ENCODE measurements at places on chromosomes 1 and 21. TPM values are rescaled to one million over a fixed set of nuclear protein-coding genes. Genes with fewer than 3 reads are reported as not detected.
A peak's percentile ranks its signal among the peaks of the same experiment; 100 is the strongest.

Gene BACH1
- total RNA-seq, result 74.2 TPM

- no peaks in the 10 kb centered on the region for H3K27me3 ChIP-seq
- DNase-seq, result no peak
- peak overlapping the region; percentile 62 for H3K4me3 ChIP-seq
- peaks cover 18% of the 10 kb centered on the region for H3K4me1 ChIP-seq
These were observed 672 bp downstream of the ENSA start for GRCh38 chr1:150628766-150629114.

DNA sequence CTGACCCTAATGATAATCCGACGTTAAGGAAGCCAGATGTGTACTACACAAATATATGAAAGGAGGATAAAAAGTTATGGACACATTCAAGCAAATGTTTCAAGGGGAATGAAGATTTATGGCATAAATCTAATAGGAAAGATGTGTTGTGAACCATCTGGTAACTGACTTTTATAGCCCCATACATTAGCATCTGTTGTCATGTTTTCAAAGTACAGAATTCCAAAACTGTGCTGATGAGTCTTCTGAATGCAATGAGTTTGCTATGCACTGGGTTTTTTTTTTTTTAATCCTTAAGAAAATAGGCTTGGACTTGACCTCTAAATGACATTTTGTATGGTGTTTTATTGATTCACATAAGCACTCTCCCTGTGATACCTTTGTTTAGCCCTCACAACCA, 158.5 kb upstream of the ESRRG start:
- no peak for DNase-seq
- H3K27me3 ChIP-seq, result no peaks in the 10 kb centered on the region
- no peaks in the 10 kb centered on the region for H3K4me1 ChIP-seq

DNA sequence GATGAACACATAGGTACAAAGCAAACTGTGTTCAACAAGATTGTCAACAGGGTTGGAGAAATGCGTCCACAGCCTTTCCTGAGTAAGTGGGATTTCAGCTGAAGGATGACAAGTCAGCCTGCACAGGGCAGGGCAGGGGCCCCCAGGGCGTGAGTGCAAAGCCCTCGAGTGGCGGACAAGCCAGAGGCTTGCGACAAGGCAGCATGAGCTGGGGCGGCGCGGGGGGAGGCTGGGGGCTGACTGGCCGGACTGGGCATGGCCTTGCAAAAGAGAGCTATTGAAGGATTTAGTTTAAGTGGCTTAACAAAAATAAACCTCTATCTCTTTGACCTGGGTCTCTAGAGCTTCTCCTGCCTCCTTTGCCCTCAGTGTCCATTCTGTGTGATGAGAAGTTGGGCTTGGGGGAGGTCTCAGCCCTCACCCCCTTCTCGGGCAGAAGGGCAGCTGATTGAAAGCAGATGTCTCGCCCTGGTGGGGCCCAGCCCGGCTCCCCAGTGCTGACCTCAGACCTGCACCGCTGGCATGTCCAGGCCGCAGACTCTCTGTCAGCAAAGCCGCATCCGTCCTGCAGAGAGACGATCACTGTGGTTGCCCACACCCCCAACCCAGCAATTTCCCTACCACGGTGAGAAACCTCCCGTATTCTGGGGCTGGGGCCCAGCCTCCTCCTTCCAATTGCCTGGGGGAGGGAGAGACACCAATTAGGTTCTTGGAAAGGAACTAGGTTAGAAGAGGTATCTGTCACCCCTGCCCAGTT, 24.3 kb upstream of the EPS8L3 start:
- no peaks in the 10 kb centered on the region for H3K36me3 ChIP-seq
- H3K27ac ChIP-seq, result no peak overlapping the region
- no peak overlapping the region for H3K4me3 ChIP-seq
- peaks cover 61% of the 10 kb centered on the region for H3K4me1 ChIP-seq
- DNase-seq, result peak; percentile 69
- peaks cover 7% of the 10 kb centered on the region for H3K27me3 ChIP-seq

GRCh38 chr1:1307923-1308755, at the start of the genes ACAP3 and PUSL1:
ACAP3 (minus strand) TSS chr1:1307930; CDS start chr1:1307815, 115 bp downstream.
PUSL1 (plus strand) TSS chr1:1308597; CDS start chr1:1308644, 47 bp downstream.
- H3K27ac ChIP-seq, result peak within 1 kb of the TSS; percentile 85
- no peaks in the 10 kb centered on the region for H3K27me3 ChIP-seq
- H3K4me1 ChIP-seq, result peaks cover 47% of the 10 kb centered on the region
- H3K4me3 ChIP-seq, result peak within 1 kb of the TSS; percentile 64
- DNase-seq, result peak; percentile 89

Data from natural killer cell (primary cell).